ENCODE measurements at places on chromosomes 6 and 20.

- no peak for DNase-seq
Measured at GRCh38 chr6:130204322-130204721, 18.4 kb downstream of the SAMD3 start.

GRCh38 chr6:100138346-100139022 is 144.5 kb upstream of the MCHR2 start:
- DNase-seq = no peak

- no peak for DNase-seq
Measured at GRCh38 chr20:40766790-40767614, 78.0 kb upstream of the MAFB start.

- no peak for DNase-seq
Measured at GRCh38 chr6:75563032-75563431, 38.6 kb upstream of the SENP6 start.

GRCh38 chr20:5845681-5846615 is 95.7 kb downstream of the SHLD1 start:
- DNase-seq = no peak

DNA sequence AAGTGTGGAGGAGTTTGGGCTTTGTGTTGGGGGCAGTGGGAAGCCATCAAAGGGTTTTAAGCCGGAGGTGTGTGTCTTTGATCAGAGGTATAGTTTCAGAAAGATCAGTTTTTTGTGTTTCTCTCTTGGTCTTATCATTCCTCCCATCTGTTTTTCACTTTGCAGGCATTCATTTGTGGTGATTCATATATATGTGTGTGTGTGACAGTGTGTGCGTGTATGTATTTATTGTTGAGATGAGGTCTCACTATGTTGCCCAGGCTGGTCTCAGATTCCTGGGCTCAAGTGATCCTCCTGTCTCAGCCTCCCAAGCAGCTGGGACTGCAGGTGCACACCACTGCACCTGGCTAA is 11.1 kb upstream of the SERINC3 start:
- peak; percentile 58 for DNase-seq

DNA sequence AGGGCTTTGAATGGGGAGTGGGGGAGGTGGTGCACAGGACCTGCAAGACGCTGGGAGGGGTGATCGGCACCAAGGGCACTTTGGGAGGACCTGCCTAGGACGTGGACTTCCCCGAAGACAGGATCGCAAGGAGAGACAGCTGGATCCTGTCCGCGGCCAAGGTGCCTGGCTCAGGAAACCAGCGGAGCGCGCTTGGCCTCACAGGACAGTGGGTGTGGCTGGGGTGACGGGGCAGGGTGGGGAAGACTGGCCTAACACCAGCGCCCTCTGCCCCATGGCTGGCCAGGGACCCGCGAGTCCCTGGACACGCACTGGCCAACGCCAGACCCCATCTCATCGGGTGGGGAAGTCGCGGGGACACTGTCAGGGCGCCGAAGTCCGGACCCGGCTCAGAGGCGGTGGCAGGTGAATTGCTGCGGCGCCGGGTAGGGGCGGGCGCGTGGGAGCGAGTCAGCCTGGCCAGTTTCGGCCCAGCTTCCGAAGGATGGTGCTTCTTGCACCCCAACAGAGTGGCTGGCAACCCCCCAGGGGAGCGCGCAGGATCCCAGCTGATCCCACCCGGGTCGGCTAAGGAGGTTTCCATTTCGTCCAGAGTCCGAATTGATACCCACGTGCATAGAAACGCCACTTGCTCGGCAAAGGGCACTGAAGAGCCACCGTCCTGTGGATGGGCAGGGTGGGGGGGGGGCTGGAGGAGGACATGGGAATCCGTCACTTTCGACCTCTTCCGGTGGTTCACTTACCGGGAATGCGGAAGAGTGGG is 785 bp upstream of the THBD start:
- DNase-seq = no peak

- no peak for DNase-seq
Measured at GRCh38 chr6:157326979-157327378, 3.7 kb upstream of the TMEM242 start.

- DNase-seq = no peak
Measured at GRCh38 chr6:117880824-117881223, 26.2 kb upstream of the SLC35F1 start.

- no peak for DNase-seq
Measured at GRCh38 chr6:52210227-52210626, 24.1 kb downstream of the IL17A start.

GRCh38 chr20:38536310-38536709 is 44.7 kb upstream of the ADIG start:
- DNase-seq = no peak

GRCh38 chr20:61291166-61291829 is 39.2 kb downstream of the CDH4 start:
- peak; percentile 55 for DNase-seq

- DNase-seq = no peak
Measured at GRCh38 chr6:118659513-118660217, 8.3 kb upstream of the CEP85L start.

- DNase-seq = no peak
Measured at GRCh38 chr6:169473663-169474062, 220.0 kb upstream of the THBS2 start.

GRCh38 chr6:13411484-13411883 is 75.9 kb downstream of the GFOD1 start:
- no peak for DNase-seq

- DNase-seq = no peak
Measured at GRCh38 chr6:160519603-160520042, 144.5 kb downstream of the LPA start.

DNA sequence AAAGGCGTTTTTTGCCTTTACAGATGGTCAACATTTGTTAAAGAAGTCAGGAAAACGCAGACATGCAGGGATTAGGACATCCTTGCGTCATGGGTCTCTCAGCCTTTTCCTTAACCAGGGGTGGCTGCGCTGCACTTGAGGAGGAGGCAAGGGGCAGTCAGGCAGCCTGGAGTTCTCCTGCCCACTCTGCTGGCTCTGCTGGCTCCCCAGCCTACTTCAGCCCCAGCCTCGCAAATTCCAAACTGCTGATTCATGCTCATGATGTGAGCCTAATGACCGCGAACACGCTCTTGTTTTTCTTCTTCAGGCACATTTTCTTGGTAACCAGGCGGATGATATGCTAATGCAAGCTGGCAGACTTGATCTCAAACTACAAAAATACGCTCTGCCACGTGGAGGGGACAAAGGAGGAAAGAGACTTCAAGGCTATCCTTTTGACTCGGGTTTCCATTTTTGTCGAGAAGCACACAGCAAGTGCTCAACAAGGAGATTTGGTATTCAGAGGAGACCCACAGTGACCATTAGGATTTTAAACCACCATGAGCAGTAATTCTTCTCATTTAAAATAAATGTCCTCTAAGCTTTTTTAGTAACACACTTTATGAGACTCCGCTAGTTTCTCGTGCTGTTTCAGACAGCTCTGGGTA is 290.3 kb upstream of the STXBP5 start:
- peak; percentile 81 for DNase-seq

GRCh38 chr6:7184502-7184901 is 76.7 kb downstream of the RREB1 start:
- DNase-seq = peak; percentile 85

DNA sequence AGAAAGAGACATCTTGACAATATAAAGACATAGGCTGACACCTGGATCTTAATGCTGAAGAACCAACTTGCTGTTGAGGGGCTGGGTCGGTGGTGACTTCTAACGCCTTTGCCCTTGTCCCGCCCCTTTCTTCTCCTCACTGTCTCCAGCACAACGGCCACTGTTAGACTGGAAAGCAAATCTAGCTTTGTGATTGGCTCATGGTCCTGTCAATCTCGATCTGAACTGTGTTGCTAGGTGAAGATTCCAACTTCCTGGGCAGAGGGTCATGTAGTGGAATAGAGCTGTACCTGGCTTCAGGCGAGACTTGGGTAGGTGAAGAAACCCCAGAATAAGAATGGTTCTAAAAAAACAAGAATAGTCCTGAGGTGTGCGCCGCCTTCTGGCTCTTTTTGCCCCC is at the start of gene PGK2:
TSS of gene PGK2 (minus strand) at position 110 of the 400 bp plus-strand sequence. CDS start at position 12, 98 bp downstream.
- DNase-seq = no peak

GRCh38 chr6:13113376-13113775 is 215.0 kb downstream of the TBC1D7 start:
- no peak for DNase-seq

GRCh38 chr6:45704056-45704800 is 311.4 kb downstream of the CLIC5 start:
- no peak for DNase-seq

DNA sequence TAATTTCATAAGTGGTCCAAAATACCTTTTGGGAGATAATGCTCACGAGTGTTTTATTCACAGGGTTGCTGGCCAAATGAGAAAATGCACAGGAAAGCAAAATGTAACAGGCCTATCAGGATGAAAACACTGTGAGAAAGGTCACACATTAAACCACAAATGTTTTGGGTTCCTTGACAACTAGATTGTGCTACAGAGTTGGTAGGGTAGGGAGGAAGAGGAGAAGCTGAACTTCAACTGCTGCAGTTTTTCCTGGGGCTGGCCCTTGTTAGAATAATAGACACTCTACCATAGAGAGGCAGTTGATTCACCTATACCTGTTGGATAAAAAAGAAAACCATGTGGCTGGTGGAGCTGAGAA is 28.1 kb upstream of the PAQR8 start:
- no peak for DNase-seq

GRCh38 chr6:4902363-4902762 is 101.5 kb downstream of the RPP40 start:
- no peak for DNase-seq

- DNase-seq = no peak
Measured at GRCh38 chr20:58223358-58223941, 5.0 kb downstream of the ANKRD60 start.

DNA sequence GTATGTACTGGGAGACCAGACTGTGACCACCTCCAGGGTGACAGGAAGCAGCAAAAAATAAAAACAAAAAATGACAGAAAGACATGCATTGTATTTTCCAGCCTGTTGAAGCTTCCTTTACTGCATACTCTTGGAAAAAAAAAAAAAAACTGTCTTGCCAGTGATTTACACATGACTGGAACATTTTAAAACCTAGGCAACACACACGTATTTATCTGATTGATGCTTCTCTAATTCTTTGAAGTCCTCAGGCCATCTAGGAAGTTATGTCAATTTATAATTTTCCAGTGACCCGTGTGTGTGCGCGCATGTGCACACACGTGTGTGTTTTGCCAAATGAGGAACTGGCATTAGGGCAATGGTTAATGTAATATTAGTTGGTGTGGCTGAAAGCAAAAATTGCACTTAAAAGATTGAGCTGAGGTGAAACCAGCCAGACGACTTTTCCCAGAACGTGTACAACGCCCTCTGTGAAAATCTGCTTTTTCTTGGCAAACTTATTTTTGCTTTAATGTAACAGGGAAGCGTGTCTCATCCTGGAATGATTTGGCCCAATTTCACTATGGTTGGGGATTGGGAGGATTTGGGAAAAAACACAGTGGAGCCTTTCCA is 315.2 kb downstream of the TFAP2A start:
- no peak for DNase-seq

DNA sequence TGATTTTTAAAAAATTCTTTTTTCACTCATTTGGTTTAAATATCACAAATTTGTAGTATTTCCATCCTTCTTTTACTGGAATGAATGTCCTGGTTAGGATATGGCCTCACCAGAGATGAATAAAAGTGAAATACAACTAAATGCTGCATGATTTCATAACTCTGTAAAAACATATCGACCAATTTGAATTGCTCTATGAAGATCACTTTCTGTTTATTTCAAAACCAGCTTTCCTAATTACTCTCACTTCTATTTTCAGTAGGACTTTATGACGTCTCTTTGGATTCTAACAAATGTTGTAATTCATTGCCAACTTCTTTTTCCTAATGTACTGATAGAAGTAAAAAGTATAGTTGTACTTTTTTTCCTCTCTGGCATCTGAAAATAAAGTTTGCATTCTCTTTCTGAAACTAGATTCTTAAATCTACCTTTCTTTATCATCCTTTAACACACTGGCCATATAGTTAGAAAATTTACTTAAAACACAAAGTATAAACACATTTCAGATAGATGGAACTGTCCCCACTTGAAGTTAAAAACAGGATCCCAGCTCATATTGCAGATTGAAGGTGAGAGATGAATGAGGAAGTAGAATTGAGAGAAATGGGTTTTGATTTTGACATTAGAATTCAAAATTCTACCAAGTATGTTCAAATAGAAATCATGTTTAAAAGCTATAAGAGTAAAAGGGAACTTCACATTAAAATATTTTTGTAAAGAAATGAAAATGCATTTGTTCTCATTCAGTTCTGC is 40.3 kb upstream of the IL20RA start:
- DNase-seq = no peak

DNA sequence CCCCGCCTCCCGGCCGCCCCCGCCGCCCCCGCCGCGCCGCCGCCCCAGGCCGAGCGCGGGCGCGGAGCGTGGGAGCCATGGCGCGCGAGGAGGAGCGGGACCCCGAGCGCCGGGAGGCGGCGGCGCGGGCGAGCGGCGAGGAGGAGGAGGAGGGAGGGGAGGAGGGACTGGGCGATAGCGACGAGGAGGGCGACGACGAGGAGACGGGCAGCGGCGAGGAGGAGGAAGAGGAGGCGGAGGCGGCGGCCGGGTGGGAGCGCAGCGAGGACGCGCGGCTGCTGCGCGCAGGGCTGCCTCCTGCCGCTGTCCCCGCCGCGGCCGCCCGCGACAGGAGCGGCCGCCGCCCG is at the start of gene SLC24A3:
TSS of gene SLC24A3 (plus strand) at position 174 of the 347 bp plus-strand sequence.
- DNase-seq = no peak

DNA sequence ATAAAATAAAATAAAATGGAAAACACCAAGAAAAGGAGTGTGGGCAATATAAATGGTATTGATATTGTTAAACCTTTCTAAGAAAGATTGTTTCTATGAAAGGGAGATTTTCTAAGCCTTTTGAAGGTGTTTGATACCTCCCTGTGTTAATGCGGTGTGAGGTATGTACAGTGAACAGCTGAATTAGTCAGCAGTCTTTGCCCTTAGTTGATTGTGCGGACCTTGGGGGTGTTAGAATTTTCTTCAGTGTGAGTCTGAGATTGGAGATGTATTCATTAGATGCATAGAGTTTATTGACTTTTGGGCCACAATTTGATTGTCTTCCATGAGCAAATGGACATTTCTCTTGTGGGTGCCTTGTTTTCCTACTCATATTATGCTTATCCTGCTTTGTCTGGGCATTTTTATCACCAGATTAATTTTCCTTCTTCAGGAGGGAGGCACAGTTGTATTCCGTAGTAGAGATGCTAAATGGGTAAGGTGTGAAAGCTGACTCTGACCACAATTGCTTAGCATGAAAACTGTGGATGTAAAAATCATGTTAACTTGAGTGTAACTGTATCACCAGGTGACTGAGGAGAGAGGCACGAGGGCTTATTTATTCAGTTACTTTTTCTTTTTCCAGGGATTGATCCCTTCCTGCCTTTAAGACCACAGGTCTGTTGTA is 42.2 kb downstream of the CDYL start:
- peak; percentile 76 for DNase-seq
